Ascending aorta (tissue), 2 donors: ENCODE measurements at places on chromosomes 5 and 9. TPM values are rescaled to one million over a fixed set of nuclear protein-coding genes. Genes with fewer than 3 reads are reported as not detected.

Gene ENC1
- 12.9 TPM for total RNA-seq

Gene MARVELD2
- total RNA-seq, result not detected

DNA sequence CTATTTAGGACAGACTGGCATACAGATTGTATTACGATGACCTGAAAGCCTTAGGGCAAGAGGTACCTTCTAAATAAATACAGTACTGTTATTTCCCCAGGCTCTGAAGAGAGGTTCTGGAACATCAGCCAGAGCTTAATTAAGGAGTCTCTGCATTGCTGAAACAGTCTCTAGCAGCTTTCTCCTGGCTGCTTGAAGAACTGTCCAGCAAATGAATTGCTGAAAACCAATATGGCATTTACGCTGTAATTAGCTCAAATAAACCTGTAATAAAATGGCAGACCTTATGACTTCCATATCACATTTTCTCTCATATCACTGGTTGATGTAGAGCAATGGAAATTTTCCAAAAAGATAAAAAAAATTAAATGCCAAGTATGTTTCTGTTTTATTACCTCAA, 636.3 kb downstream of the GABRG2 start:
- no peaks in the 10 kb centered on the region for H3K4me1 ChIP-seq
- H3K36me3 ChIP-seq, result no peaks in the 10 kb centered on the region
- no peak overlapping the region for H3K4me3 ChIP-seq
- no peak overlapping the region for H3K27ac ChIP-seq
- DNase-seq, result no peak

- H3K27ac ChIP-seq, result peak overlapping the region; percentile 98
- peaks cover 18% of the 10 kb centered on the region for H3K4me1 ChIP-seq
- DNase-seq, result no peak
- no peaks in the 10 kb centered on the region for H3K36me3 ChIP-seq
- H3K27me3 ChIP-seq, result no peaks in the 10 kb centered on the region
- H3K4me3 ChIP-seq, result peak overlapping the region; percentile 79
Measured at GRCh38 chr5:134370311-134370870, 978 bp upstream of the UBE2B start.

- no peaks in the 10 kb centered on the region for H3K27me3 ChIP-seq
- DNase-seq, result no peak
- H3K4me3 ChIP-seq, result no peak overlapping the region
- no peak overlapping the region for H3K27ac ChIP-seq
- H3K36me3 ChIP-seq, result no peaks in the 10 kb centered on the region
Measured at GRCh38 chr9:134890155-134890495, 9.5 kb downstream of the FCN2 start.

DNA sequence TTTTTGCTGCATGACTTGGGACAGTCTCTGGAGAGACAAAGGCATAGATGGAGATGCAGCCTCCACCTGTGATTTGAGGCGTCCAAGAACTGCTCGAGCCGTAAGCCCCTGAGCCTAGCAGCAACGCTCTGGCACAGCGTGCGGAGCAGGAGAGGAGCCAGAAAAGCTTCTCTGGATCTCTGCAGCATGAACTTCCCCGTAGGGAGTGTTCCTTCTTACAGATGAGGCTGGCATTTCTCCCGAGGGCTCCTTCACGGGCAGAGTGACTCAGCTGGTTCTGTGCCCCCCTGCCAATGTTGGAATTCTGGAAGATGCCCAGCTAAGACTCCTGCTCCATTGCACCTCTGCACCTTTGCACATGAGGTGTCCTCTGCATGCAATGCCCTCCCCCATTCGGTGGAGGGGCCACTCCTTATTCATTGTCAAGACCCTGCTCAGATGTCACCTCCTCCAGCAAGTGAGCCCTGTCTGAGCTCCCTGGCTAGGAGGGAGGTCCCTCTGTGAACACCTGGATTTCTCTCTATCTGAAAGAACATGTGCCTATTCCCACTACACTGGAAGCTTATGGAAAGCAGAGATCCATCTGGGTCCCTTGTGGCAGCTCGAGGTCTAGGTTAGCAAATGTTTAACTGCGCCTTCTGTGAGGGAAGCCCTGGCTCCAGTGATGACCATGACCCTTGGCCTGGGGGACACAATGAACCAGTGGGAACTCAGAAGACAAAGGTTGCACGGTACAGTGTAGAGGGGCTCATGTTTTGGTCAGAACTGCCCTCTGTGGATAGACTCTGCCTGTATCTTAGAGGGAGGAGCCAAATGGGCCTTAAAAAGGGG, 39.6 kb downstream of the SH3PXD2B start:
- H3K4me1 ChIP-seq, result peaks cover 62% of the 10 kb centered on the region
- no peak overlapping the region for H3K4me3 ChIP-seq
- H3K27me3 ChIP-seq, result no peaks in the 10 kb centered on the region
- H3K27ac ChIP-seq, result peak overlapping the region; percentile 58
- H3K36me3 ChIP-seq, result peaks cover 4% of the 10 kb centered on the region

DNA sequence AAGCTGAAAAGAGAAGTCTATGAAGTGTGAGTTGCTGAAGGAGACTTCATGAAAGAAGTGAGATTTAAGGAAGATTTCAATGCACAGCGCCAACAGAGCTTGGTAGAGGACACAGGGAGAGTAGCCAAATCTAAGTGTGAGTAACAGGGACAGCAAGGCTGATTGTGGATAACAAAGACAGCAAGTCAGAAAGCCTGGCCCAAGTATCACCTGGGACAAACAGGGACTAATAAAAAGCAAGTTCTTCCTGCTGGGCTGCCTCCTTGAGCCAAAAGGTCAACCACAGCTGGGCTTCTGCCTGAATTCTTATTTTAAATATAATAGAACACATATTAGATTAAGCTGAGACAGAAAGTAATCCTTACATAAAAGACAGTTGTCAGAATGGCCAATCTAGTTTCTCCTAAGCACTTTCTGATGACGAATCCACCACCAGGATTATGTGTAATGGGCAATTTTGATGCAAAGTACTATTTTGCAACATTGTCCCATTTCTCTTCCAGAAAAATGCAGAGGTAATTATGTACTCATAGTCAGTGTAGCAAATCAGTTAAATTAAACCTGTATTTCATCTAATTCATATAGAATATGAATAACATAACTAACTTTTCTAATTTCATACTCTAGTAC, 73.8 kb downstream of the MAPKAP1 start:
- DNase-seq, result no peak
- H3K4me3 ChIP-seq, result no peak overlapping the region

- H3K4me1 ChIP-seq, result no peaks in the 10 kb centered on the region
- no peak for DNase-seq
- H3K27ac ChIP-seq, result no peak overlapping the region
- peaks cover 3% of the 10 kb centered on the region for H3K36me3 ChIP-seq
Measured at GRCh38 chr5:42715785-42716184, 40.8 kb upstream of the CCDC152 start.

- no peak overlapping the region for H3K4me3 ChIP-seq
- no peak overlapping the region for H3K27ac ChIP-seq
- peaks cover 4% of the 10 kb centered on the region for H3K4me1 ChIP-seq
Measured at GRCh38 chr5:88671106-88671504, 211.9 kb downstream of the MEF2C start.

GRCh38 chr5:2298781-2299180, 416.1 kb upstream of the IRX4 start:
- H3K4me3 ChIP-seq, result no peak overlapping the region
- no peaks in the 10 kb centered on the region for H3K27me3 ChIP-seq
- peak; percentile 9 for DNase-seq
- no peaks in the 10 kb centered on the region for H3K4me1 ChIP-seq
- H3K27ac ChIP-seq, result no peak overlapping the region

GRCh38 chr9:134291452-134291881, 34.8 kb upstream of the RXRA start:
- no peak overlapping the region for H3K27ac ChIP-seq
- no peak overlapping the region for H3K4me3 ChIP-seq
- H3K36me3 ChIP-seq, result no peaks in the 10 kb centered on the region

DNA sequence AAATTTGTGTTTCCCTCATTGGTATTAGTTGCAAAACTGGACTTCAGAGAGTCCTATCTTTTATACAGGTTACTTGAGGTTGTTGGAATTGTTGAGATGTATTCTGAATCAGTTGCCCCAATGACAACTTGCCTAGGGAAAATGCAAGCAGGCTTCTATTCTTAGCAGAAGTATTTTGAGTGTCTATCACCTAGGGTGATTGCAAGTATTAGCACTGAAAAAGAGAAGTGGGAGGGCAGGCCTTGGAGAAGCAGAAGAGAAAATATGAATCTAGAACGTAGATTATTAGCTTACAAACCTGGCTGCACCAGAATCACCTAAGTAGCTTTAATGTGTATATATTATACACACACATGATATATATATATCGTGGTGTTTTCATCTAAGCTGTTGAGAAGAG, 43.2 kb downstream of the ADAMTS12 start:
- H3K27ac ChIP-seq, result no peak overlapping the region
- H3K36me3 ChIP-seq, result no peaks in the 10 kb centered on the region
- peaks cover 2% of the 10 kb centered on the region for H3K4me1 ChIP-seq

DNA sequence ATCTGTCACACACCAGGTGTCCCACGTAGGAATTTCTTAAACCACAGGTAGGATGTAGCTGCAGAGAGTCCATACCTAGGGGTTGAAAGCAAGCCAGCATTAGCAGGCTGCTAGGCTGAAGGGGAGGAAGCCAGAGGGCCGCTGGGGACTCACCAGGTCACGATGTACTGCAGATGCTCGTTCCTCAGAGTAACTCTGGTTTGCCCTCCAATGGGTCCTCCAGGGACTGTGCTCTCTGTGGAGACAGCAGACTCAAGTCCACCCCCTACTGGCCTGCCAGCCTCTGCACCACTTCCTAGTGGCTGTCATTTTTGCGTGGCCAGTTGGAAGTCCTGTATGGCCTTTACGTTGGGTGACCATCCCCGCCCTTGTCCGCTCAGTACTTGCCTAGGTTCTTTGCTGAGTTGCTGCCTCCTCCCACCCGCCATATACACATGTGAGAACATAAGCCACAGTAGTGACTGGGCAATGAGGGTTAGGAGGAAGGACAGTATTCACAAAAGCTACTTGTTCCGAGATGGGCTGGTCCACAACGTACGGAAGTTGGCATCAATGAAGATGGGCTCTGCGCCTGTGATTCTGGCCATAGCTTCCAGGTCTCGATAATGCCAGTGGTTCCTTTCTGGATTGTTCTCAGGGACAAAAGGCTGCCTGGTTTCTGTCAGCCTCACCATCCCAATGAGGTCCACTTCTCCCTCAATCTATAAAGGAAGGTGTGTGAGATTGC, 4.1 kb downstream of the RPL7A start:
- no peak overlapping the region for H3K27ac ChIP-seq
- no peak for DNase-seq
- H3K36me3 ChIP-seq, result peaks cover 41% of the 10 kb centered on the region
- no peak overlapping the region for H3K4me3 ChIP-seq
- H3K27me3 ChIP-seq, result no peaks in the 10 kb centered on the region

Gene HAVCR2
- total RNA-seq, result 1.7 TPM

- no peak overlapping the region for H3K4me3 ChIP-seq
- no peak overlapping the region for H3K27ac ChIP-seq
- H3K4me1 ChIP-seq, result no peaks in the 10 kb centered on the region
- no peaks in the 10 kb centered on the region for H3K27me3 ChIP-seq
- no peak for DNase-seq
Measured at GRCh38 chr9:106956971-106957370, 94.0 kb downstream of the ZNF462 start.

- no peaks in the 10 kb centered on the region for H3K4me1 ChIP-seq
- no peak overlapping the region for H3K4me3 ChIP-seq
- H3K36me3 ChIP-seq, result no peaks in the 10 kb centered on the region
Measured at GRCh38 chr5:3615217-3615616, 19.6 kb downstream of the IRX1 start.

- no peaks in the 10 kb centered on the region for H3K4me1 ChIP-seq
- H3K27me3 ChIP-seq, result no peaks in the 10 kb centered on the region
- H3K36me3 ChIP-seq, result no peaks in the 10 kb centered on the region
- no peak overlapping the region for H3K4me3 ChIP-seq
- DNase-seq, result no peak
Measured at GRCh38 chr9:105842023-105842644, 147.8 kb downstream of the TMEM38B start.

GRCh38 chr5:133938039-133938821, 30.2 kb downstream of the C5orf15 start:
- no peaks in the 10 kb centered on the region for H3K27me3 ChIP-seq
- no peak for DNase-seq
- no peak overlapping the region for H3K27ac ChIP-seq
- H3K36me3 ChIP-seq, result no peaks in the 10 kb centered on the region
- peaks cover 9% of the 10 kb centered on the region for H3K4me1 ChIP-seq

GRCh38 chr5:54985301-54986268, at the start of gene ESM1:
TSS of gene ESM1 (minus strand) at chr5:54985593. CDS start at chr5:54985517, 76 bp downstream.
- DNase-seq, result no peak
- H3K27ac ChIP-seq, result no peak within 1 kb of the TSS
- H3K4me3 ChIP-seq, result peak within 1 kb of the TSS; percentile 33
- no peaks in the 10 kb centered on the region for H3K36me3 ChIP-seq

GRCh38 chr5:147483188-147483790, 26.6 kb downstream of the DPYSL3 start:
- H3K27ac ChIP-seq, result peak overlapping the region; percentile 82
- H3K27me3 ChIP-seq, result no peaks in the 10 kb centered on the region
- H3K4me1 ChIP-seq, result peaks cover 10% of the 10 kb centered on the region
- no peaks in the 10 kb centered on the region for H3K36me3 ChIP-seq
- DNase-seq, result no peak
- H3K4me3 ChIP-seq, result no peak overlapping the region

GRCh38 chr5:6202968-6203365, 175.4 kb downstream of the MED10 start:
- no peaks in the 10 kb centered on the region for H3K4me1 ChIP-seq
- DNase-seq, result no peak
- no peaks in the 10 kb centered on the region for H3K36me3 ChIP-seq
- no peak overlapping the region for H3K4me3 ChIP-seq
- H3K27me3 ChIP-seq, result no peaks in the 10 kb centered on the region

Gene TMC1
- not detected for total RNA-seq

DNA sequence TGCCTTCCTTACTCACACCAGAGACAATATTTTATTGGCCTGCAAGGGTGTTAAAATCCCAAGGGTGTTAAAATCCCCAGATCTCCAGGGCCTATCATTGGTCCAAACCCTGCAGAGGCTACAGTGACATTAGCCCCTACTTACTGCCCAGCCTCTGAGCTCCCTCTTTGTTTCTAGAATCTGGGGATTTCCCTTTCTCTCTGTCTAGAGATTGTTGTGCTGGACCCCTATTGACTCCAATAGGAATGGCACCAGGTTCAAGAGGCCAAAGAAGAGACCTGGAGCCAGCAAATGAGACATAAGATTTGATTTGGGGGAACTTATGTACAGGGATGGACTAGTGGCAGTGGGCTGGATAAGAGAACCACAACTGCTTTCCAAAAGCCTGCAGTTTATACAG, 53.3 kb upstream of the ZBED3 start:
- H3K27me3 ChIP-seq, result no peaks in the 10 kb centered on the region
- no peaks in the 10 kb centered on the region for H3K4me1 ChIP-seq
- no peak for DNase-seq
- no peaks in the 10 kb centered on the region for H3K36me3 ChIP-seq
- H3K4me3 ChIP-seq, result no peak overlapping the region

GRCh38 chr5:96338091-96338490, 95.0 kb downstream of the PCSK1 start:
- DNase-seq, result no peak
- peaks cover 11% of the 10 kb centered on the region for H3K4me1 ChIP-seq
- no peak overlapping the region for H3K4me3 ChIP-seq
- peak overlapping the region; percentile 81 for H3K27ac ChIP-seq

GRCh38 chr5:146137967-146138403, 32.6 kb upstream of the PLAC8L1 start:
- peaks cover 65% of the 10 kb centered on the region for H3K36me3 ChIP-seq
- no peak overlapping the region for H3K27ac ChIP-seq
- H3K4me1 ChIP-seq, result no peaks in the 10 kb centered on the region

- no peak for DNase-seq
- H3K27me3 ChIP-seq, result no peaks in the 10 kb centered on the region
- no peak overlapping the region for H3K27ac ChIP-seq
Measured at GRCh38 chr5:115855959-115856358, 14.2 kb downstream of the AP3S1 start.
